ENCODE measurements at places on chromosomes 4 and X. TPM values are rescaled to one million over a fixed set of nuclear protein-coding genes. Genes with fewer than 3 reads are reported as not detected.

DNA sequence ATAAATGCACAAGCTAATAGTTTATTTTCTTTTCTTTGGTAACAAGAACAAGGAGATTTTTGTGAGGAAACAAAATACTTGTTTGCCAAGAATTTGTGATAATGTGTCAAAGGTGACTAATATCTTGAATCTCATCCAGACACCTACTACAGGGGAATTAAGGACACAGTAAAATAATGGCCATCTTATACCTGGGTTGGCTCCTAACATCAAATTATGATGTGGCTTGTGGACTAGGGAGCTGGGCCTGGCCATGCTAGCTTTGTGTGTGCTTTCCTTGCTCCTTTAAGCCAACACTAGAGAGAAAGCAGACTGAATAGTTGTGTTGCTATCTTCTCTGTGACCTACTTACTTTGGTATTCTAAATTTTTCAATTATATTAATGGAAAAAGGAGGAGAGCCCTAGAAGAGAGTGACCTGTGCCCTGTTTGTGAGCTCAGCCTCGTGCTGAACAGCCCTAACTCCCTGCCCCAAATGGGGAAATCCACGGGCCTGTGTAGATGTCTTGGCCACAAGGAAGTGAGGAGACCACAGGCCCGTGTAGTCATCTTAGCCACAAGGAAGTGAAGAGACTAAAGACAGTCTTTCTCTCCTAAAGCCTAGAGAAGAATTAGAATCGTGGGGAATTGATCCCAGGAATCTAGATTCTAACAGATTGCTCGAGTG lies 23.3 kb downstream of the ARHGAP24 start:
- no peak for DNase-seq
- H3K4me1 ChIP-seq: no peaks in the 10 kb centered on the region
- H3K27me3 ChIP-seq: no peaks in the 10 kb centered on the region
- no peaks in the 10 kb centered on the region for H3K36me3 ChIP-seq

- H3K4me3 ChIP-seq: no peak overlapping the region
- no peaks in the 10 kb centered on the region for H3K36me3 ChIP-seq
- peaks cover 24% of the 10 kb centered on the region for H3K27me3 ChIP-seq
- H3K27ac ChIP-seq: no peak overlapping the region
- DNase-seq: no peak
Measured at GRCh38 chrX:13938829-13939530, 90.7 kb downstream of the GEMIN8 start.

DNA sequence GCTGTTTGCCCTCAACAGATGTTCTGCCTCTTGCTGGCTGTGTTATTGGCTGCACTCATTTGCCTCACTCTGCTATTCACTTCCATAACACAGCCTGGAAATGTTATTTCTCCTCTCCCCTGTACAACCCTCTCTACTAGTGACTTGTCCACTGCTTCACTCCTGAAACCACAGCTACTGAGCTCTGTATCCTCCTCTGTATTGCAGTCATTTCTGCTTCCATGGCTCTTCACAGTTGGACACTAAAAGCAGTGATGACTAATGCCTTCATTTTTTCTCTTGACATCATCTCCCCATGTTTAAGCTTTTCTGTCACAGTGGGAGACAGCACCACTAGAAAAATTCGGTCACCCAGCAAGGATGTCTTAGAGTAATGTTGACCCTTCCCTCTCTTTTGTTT lies 123.0 kb upstream of the PPP1R2C start:
- DNase-seq: no peak
- no peak overlapping the region for H3K4me3 ChIP-seq
- H3K36me3 ChIP-seq: no peaks in the 10 kb centered on the region
- H3K27me3 ChIP-seq: no peaks in the 10 kb centered on the region
- no peaks in the 10 kb centered on the region for H3K4me1 ChIP-seq

- no peaks in the 10 kb centered on the region for H3K27me3 ChIP-seq
- no peaks in the 10 kb centered on the region for H3K36me3 ChIP-seq
- no peak overlapping the region for H3K27ac ChIP-seq
- DNase-seq: no peak
Measured at GRCh38 chr4:127307996-127308395, 324.8 kb upstream of the INTU start.

GRCh38 chr4:95889662-95890061 lies 49.8 kb downstream of the PDHA2 start:
- H3K4me3 ChIP-seq: no peak overlapping the region
- no peak for DNase-seq
- H3K27ac ChIP-seq: no peak overlapping the region

GRCh38 chr4:89434364-89434988 lies 126.9 kb upstream of the GPRIN3 start:
- peaks cover 2% of the 10 kb centered on the region for H3K27me3 ChIP-seq
- H3K4me1 ChIP-seq: peaks cover 21% of the 10 kb centered on the region
- no peaks in the 10 kb centered on the region for H3K36me3 ChIP-seq
- H3K4me3 ChIP-seq: no peak overlapping the region
- H3K27ac ChIP-seq: no peak overlapping the region

- H3K4me1 ChIP-seq: no peaks in the 10 kb centered on the region
- H3K27ac ChIP-seq: no peak overlapping the region
- DNase-seq: no peak
- no peaks in the 10 kb centered on the region for H3K36me3 ChIP-seq
- H3K4me3 ChIP-seq: no peak overlapping the region
Measured at GRCh38 chr4:1109333-1109732, 4.0 kb downstream of the RNF212 start.

DNA sequence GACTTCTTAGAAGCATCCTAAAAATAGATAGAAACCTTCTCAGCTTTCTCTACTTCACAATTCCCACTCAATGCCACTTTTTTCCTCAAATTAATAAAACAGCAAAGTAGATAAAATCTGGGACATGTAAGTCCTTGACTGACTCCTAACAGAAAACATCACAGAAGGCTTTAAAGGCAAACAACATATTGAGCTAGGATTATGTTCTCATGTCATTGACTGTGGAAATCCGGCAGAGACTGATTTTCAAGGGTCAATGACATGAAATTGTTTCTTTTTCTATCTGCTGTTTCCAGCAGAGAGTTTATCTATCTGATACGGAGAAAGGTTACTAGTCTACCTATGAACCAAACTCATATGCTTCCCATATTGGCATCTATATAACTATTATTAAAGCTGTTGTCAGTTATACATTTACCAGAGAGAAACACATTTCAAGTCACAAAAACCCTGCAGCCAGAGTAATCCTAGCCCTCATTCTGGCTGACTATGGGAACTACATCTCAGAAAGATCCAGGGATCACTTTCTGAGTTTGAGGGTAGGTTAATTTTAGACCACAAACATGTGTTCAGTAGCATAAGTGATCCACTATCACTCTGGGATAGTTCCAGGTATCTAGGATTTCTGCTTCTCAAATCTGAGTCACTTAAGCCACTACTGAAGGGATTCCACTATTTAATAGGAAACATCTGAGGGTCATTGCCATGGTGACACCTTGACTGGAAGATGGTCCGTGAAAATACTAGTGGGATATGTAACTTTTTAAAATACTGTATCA lies 147.6 kb downstream of the PPP3CA start:
- H3K36me3 ChIP-seq: no peaks in the 10 kb centered on the region
- no peak overlapping the region for H3K4me3 ChIP-seq
- H3K27ac ChIP-seq: no peak overlapping the region

- no peak overlapping the region for H3K4me3 ChIP-seq
- no peak for DNase-seq
Measured at GRCh38 chrX:76657499-76657898, 230.0 kb downstream of the MAGEE1 start.

DNA sequence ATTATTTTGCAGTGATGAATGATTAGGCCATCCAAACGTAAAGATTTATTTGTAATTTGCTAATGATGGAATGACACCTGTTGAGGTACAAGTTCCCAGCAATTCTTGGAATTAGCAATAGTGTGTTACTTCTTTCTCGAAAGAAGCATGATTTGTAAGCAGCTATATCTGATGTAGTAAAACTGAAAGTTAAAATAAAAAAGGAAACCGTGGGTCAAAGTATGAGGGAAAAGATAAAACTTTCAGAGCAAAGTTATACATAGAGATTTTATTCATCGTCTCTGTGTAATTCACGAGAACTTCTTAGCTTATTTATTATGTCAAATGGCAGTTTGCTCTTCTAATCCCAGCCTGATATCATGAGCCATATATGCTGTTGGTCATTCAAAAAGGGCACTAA lies 59.0 kb downstream of the NFKB1 start:
- no peak for DNase-seq
- peaks cover 55% of the 10 kb centered on the region for H3K36me3 ChIP-seq
- no peaks in the 10 kb centered on the region for H3K27me3 ChIP-seq
- H3K4me1 ChIP-seq: peaks cover 70% of the 10 kb centered on the region
- peak overlapping the region; percentile 55 for H3K4me3 ChIP-seq
- peak overlapping the region; percentile 96 for H3K27ac ChIP-seq

- no peak overlapping the region for H3K4me3 ChIP-seq
- no peaks in the 10 kb centered on the region for H3K36me3 ChIP-seq
- no peak overlapping the region for H3K27ac ChIP-seq
- no peaks in the 10 kb centered on the region for H3K4me1 ChIP-seq
Measured at GRCh38 chr4:11691236-11691635, 262.5 kb upstream of the HS3ST1 start.

GRCh38 chr4:76022031-76022430 lies 1.3 kb downstream of the CXCL10 start:
- H3K27ac ChIP-seq: no peak overlapping the region
- H3K4me3 ChIP-seq: no peak overlapping the region
- no peak for DNase-seq
- no peaks in the 10 kb centered on the region for H3K36me3 ChIP-seq

GRCh38 chr4:109921384-109921808 lies 8.7 kb downstream of the EGF start:
- no peaks in the 10 kb centered on the region for H3K4me1 ChIP-seq
- H3K36me3 ChIP-seq: no peaks in the 10 kb centered on the region
- H3K27me3 ChIP-seq: peaks cover 7% of the 10 kb centered on the region
- no peak for DNase-seq
- no peak overlapping the region for H3K4me3 ChIP-seq

DNA sequence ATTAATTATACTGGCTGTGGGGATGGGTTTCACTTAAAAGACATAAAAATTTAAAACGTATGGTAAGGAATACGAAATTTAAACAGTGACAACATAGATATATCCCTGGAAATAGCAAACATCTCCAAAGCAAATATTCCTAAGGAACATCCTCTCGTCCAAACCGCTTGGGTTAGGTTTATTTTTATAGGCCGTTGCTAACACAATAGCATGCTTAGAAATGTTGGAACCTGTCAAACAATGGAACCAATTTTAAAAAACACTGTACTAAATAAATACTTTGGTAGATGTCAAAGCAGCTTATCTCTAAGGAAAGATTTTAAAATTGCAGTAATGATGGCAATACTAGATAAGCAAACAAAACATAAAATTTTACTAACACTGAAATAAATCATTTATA lies 45.4 kb downstream of the SEC24D start:
- H3K4me3 ChIP-seq: no peak overlapping the region
- H3K27ac ChIP-seq: no peak overlapping the region
- no peaks in the 10 kb centered on the region for H3K27me3 ChIP-seq
- DNase-seq: no peak
- H3K36me3 ChIP-seq: peaks cover 9% of the 10 kb centered on the region
- no peaks in the 10 kb centered on the region for H3K4me1 ChIP-seq

DNA sequence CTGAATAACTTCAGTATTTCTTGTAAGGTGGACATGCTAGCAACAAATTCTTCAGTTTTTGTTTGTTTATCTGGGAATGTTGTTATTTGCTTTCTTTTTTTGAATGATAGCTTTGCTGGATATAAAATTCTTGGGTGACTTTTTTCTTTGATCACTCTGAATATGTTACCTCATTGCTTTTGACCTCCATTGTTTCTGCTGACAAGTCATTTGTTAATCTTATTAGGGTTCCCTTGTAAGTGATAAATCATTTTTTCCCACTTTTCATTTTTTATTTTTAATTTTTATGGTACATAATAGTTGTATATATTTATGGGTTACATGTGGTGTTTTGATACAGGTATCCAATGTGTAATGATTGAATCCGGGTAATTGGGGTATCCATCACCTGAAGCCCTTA lies 6.7 kb upstream of the RAB39B start:
- no peak for DNase-seq
- H3K4me3 ChIP-seq: no peak overlapping the region
- H3K27ac ChIP-seq: no peak overlapping the region
- H3K36me3 ChIP-seq: no peaks in the 10 kb centered on the region
- H3K27me3 ChIP-seq: no peaks in the 10 kb centered on the region

GRCh38 chr4:39785083-39785482 lies 87.1 kb downstream of the UBE2K start:
- no peak overlapping the region for H3K4me3 ChIP-seq
- no peaks in the 10 kb centered on the region for H3K36me3 ChIP-seq
- no peaks in the 10 kb centered on the region for H3K4me1 ChIP-seq
- DNase-seq: no peak

DNA sequence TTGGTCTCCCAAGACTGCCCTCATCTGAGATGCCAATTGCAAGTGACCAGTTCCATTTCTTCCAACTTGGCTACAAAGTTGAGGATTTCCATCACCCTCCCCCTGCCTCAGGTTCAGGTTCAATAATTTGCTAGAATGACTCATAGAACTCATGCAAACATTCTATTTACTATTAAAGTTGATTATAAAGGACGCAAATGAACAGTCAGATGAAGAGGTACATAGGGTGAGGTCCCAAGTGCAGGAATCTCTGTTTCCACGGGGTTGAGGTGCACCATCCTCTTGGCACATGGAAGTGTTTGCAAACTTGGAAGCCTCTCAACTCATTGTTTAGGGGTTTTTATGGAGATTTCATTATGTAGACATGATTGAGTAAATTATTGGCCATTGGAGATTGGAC lies 41.0 kb downstream of the FGFBP1 start:
- no peaks in the 10 kb centered on the region for H3K36me3 ChIP-seq
- H3K4me1 ChIP-seq: peaks cover 11% of the 10 kb centered on the region
- no peak overlapping the region for H3K27ac ChIP-seq
- H3K27me3 ChIP-seq: peaks cover 30% of the 10 kb centered on the region
- H3K4me3 ChIP-seq: no peak overlapping the region

GRCh38 chr4:110610940-110611831 lies 11.7 kb downstream of the PITX2 start:
- H3K36me3 ChIP-seq: peaks cover 4% of the 10 kb centered on the region
- peaks cover 66% of the 10 kb centered on the region for H3K27me3 ChIP-seq
- peaks cover 2% of the 10 kb centered on the region for H3K4me1 ChIP-seq
- H3K4me3 ChIP-seq: no peak overlapping the region

GRCh38 chr4:2338754-2339457 lies 77.0 kb upstream of the MXD4 start:
- H3K36me3 ChIP-seq: peaks cover 6% of the 10 kb centered on the region
- H3K27ac ChIP-seq: no peak overlapping the region
- H3K4me1 ChIP-seq: no peaks in the 10 kb centered on the region
- no peak for DNase-seq
- H3K27me3 ChIP-seq: no peaks in the 10 kb centered on the region
- H3K4me3 ChIP-seq: no peak overlapping the region

GRCh38 chr4:166625018-166625637 lies 609.2 kb downstream of the SPOCK3 start:
- no peaks in the 10 kb centered on the region for H3K4me1 ChIP-seq
- no peak overlapping the region for H3K4me3 ChIP-seq
- no peaks in the 10 kb centered on the region for H3K27me3 ChIP-seq

GRCh38 chr4:6200011-6200921 lies at the start of gene JAKMIP1:
JAKMIP1 (minus strand) TSS chr4:6200549; CDS start chr4:6112850, 87,699 bp downstream.
- H3K27ac ChIP-seq: no peak within 1 kb of the TSS
- H3K4me3 ChIP-seq: peak within 1 kb of the TSS; percentile 68
- peaks cover 3% of the 10 kb centered on the region for H3K36me3 ChIP-seq
- peak; percentile 92 for DNase-seq
- peaks cover 26% of the 10 kb centered on the region for H3K4me1 ChIP-seq

The DMP1 gene
- total RNA-seq: not detected

The RS1 gene
- total RNA-seq: not detected

The PAGE1 gene
- not detected for total RNA-seq
